ENCODE measurements at places on chromosomes 12 and 14. TPM values are rescaled to one million over a fixed set of nuclear protein-coding genes. Genes with fewer than 3 reads are reported as not detected.

- DNase-seq = peak; percentile 79
Observed at GRCh38 chr14:104805326-104805678, 4.4 kb downstream of the ZBTB42 start.

GRCh38 chr12:124125203-124125871 lies 152.3 kb downstream of the ZNF664 start:
- no peak for DNase-seq

DNA sequence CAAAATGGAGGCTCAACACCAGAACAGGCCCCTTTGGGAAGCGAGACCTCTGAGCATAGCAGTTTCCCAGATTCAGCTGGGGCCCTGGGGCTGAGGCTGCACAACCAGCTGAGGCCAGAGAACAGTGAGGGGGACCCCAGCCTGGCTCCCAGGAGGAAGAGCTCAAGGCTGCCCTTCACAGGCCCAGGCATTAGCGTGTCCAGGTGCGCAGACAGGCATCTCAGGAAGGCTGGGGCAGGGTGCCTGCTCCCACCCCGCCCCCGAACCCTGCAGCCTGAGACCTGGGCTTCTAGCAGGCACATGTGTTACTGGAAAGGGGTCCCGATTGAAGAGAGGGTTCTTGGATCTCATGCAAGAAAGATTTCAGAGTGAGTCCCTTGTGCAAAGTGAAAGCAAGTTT lies 27.2 kb downstream of the CALM1 start:
- no peak for DNase-seq

DNA sequence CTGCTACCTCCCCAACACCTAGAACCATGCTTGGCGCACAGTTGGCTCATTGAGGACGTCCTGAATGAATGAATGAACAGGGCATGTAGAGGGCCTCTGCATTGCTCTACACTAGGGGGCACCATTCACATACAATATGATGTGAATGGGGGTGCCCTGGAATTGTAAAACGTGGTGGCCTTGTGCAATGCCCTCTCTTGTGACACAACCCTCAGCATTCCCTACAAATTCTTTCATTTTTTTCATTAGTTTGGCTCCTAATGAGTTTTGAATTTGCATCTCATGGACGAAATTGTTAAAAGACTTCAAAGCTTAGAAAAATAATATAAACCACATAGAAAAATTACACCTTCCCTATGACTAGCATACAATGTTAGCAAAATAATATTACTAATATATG lies 2.3 kb upstream of the DIO2 start:
- DNase-seq = no peak

- DNase-seq = no peak
Observed at GRCh38 chr12:76810671-76811419, 46.9 kb downstream of the ZDHHC17 start.

DNA sequence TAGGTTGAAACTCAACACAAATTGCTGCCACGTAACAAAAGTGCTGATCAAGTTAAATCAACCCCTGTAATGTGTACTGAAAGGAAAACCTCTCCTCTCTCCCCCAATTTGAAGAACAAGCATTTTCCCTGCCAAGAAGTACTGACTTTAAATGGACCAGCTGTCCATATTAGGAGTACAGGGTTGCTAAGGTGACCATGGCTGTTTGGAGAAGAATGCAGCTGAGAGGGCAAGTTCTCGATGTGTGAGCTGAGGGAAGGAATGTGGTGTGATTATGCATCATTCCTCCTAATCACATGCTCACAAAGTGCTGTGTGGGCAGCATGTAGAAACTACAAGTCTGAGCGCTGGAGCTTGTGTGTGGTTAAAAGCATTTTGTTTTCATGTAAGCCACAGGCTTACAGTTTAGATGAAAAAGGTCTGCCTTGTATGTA lies 50.9 kb upstream of the CCT2 start:
- peak; percentile 76 for DNase-seq

DNA sequence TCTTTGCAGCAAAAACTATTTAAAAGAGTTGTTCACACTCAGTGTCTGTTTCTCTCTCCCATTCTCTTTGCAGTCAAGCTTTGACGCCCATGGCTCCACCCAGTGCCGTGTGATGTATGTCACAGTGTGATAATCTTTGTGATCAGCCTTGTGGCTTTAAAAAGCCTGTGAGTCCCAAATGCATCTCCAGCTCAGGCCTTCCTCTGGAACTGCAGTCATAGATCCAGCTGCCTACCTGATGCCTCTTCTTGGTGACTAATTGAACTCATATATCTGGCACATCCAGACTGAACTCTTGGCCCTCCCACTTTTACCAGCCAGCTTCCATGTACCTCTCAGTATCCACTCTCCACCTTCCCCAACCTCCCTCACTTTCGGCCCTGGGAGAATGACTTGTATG lies 182.8 kb upstream of the ARHGAP5 start:
- DNase-seq = no peak

DNA sequence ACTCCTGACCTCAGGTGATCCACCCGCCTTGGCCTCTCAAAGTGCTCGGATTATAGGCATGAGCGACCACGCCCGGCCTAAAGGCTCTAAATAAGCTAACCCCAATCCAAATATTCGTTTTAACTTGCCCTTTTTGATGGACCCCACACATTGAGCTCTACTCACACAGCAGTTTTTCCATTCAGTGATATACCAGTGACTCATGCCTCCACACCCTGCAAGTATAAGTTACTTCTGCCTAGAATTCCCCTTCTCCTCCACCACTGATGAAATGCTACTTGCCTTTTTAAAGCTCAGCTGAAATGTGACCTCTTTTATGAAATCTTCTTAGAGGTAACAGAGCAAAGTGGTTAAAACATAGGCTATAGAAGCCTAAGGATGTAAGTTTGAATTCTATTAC lies 68.8 kb downstream of the EXOC5 start:
- no peak for DNase-seq

DNA sequence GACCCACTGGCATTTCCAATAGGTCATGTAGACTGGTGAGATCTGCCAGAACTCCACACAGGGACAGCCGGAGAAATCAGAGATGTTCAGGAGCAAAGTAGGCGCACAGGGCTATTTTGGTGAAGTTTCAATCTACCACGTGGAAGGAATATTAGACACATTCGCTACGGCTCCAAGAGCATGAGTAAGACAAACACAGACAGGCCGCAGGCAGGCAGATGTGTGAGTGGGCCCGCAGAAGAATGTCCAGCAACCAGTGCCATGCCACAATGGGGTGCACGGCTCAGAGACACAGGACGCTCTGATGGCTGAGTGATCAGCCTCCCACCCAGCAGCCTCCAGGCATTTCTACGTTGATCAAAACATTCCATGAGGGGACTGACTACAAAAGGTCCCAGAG lies 10.4 kb downstream of the SLC15A4 start:
- no peak for DNase-seq

- DNase-seq = peak; percentile 64
Observed at GRCh38 chr12:47223848-47224213, 144.1 kb upstream of the AMIGO2 start.

- peak; percentile 11 for DNase-seq
Observed at GRCh38 chr12:18430425-18431048, 169.2 kb downstream of the PIK3C2G start.

The AKAP3 gene
- 0.24 TPM for polyA plus RNA-seq

The PLCZ1 gene
- polyA plus RNA-seq = not detected

The DNAH10 gene
- 0.07 TPM for polyA plus RNA-seq

The BATF gene
- 0.67 TPM for polyA plus RNA-seq

The DDX23 gene
- 60.0 TPM for polyA plus RNA-seq

The DDN gene
- 0.28 TPM for polyA plus RNA-seq

The C12orf54 gene
- polyA plus RNA-seq = 0.21 TPM

The TBX3 gene
- polyA plus RNA-seq = 33.7 TPM
